ENCODE measurements at places on chromosomes 16 and 17.
A peak's percentile ranks its signal among the peaks of the same experiment; 100 is the strongest.

DNA sequence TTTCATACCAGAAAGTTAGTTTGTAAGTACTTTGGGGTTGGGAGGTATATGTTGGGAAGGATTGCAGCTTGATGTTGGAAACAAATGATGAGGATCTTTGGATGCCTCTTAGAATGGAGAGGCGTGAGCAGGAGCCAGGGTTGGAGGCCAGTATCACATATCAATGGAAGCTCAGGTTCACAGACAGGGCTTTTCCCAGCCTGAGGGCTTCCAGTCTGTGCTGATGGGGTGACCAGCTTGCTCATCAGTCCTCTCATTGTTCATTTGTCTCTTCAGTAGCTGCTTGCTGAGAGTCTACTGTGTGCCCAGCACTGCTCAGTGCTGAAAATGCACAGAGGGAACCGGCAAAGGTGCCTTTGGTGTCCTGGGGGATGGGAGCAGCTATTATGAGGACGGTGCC is 5.8 kb downstream of the DNAAF1 start:
- no peak for DNase-seq

- DNase-seq = no peak
Observed at GRCh38 chr17:8290043-8290442, 1.6 kb downstream of the RANGRF start.

GRCh38 chr17:732067-732901 is at the start of gene TLCD3A:
Gene TLCD3A, plus strand, starts transcription at chr17:732596. Its CDS starts 52 bp downstream, at chr17:732648.
- DNase-seq = peak; percentile 33

GRCh38 chr17:79811868-79812352 is 15.0 kb upstream of the CBX8 start:
- DNase-seq = no peak

GRCh38 chr17:61739002-61739401 is 124.3 kb downstream of the BRIP1 start:
- no peak for DNase-seq

DNA sequence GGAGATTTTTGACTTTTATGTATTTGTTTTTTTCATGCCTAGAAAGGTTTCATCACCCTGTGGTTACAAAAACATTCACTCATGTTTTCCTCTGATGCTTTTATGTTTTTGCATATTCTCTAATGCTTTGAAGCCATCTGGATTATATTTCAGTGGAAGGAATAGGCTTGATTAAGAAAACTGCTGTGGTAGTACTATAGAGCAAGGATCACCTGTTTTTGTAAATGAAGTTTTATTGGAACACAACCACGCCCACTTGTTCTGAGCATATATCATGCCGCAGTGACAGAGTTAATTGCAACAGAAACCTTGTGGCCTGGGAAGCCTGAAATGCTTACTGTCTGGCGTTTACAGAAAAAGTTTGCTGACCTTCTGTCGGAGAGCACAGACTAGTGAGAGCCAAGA is 11.5 kb downstream of the COX10 start:
- no peak for DNase-seq

DNA sequence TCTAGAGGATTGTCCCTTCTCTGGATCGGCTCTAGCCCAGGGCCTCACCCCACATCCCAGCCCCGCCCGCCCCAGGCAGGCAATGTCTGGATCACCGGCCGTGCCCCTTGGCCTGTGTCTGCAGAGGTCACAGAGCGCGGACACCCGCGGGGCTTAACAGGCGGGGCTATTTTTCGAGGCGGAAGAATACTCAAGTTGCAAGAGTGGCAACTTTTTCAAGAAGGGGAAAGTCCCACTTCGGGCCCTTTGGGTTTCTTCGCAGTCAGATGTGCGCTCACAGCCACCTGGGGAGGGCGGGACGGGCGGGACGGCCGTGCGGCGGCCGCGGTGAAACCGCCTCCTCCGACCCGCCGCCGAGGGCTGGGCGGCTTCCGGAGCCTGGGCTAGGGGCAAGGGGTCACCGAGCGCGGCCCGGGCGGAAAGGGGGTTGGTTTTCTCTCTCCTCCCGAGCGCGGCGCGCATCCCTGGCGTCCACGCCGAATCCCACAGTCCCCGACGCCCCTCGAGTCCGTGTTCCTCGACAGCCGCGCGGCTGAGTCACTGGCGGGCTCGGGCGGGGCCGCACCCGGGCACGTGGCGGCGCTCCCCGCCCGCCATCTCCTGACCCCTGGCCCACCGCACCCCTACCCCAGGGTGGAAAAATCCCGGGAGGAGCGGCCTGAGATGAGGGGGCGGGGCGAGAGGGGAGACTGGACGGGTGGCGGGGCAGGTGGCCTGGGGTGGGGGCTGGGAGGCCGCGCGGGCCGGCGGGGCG is 1.2 kb upstream of the PFN1 start:
- no peak for DNase-seq

- DNase-seq = no peak
Observed at GRCh38 chr17:35790841-35791240, 4.6 kb downstream of the MMP28 start.

GRCh38 chr17:51046514-51047384 is 73.9 kb downstream of the SPAG9 start:
- peak; percentile 99 for DNase-seq

DNA sequence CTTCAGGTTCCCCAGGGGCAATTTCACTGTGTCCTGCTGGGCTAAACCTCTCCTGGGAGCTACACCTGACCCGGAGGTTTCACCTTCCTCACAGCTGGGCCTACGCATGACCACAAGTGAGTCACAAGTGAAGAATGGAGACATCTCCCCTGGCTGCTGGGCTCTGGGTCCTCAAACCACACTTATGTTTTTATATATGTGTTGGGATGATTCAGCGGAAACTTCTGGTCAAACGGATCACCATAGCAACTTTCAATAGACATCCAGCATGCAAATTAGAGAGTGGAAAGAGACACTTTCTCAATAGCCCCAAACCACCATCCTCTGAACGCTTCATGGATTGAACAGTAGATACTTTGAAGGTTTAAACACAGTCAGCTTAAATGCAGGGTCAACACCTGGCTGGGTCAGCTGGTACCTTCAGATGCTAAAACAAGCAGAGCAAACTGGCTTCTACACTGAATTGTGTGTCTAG is 28.0 kb upstream of the MAF start:
- DNase-seq = no peak

GRCh38 chr16:72317446-72317845 is 145.5 kb upstream of the PMFBP1 start:
- no peak for DNase-seq

Data from Ammon's horn (tissue), 1 donor.